T-helper 1 cell treated with Interleukin-12 subunit alpha and Interleukin-12 subunit beta and Interleukin-4 antibody, amounts not matched to agents 30 ng/mL and 1 ng/mL, for 36 hours (primary cell): ENCODE measurements at places on chromosomes 1 and 21. TPM values are rescaled to one million over a fixed set of nuclear protein-coding genes. Genes with fewer than 3 reads are reported as not detected.

The GCSAML gene
- total RNA-seq, result not detected in 2 replicates

The ANKRD45 gene
- total RNA-seq, result not detected in 2 replicates

The TP73 gene
- total RNA-seq, result 1.4 and 1.5 TPM in 2 replicates

The UTS2 gene
- not detected in 2 replicates for total RNA-seq

The CD2 gene
- total RNA-seq, result 488 and 495 TPM in 2 replicates

The LCE3E gene
- total RNA-seq, result not detected in 2 replicates

The RAB7B gene
- not detected in 2 replicates for total RNA-seq

The LUZP1 gene
- total RNA-seq, result 23.2 and 25.8 TPM in 2 replicates

The PITHD1 gene
- 57.7 and 59.2 TPM in 2 replicates for total RNA-seq

The STUM gene
- not detected in 2 replicates for total RNA-seq

The CENPF gene
- total RNA-seq, result 78.4 and 83.7 TPM in 2 replicates

The KDM1A gene
- total RNA-seq, result 51.8 and 55.7 TPM in 2 replicates

The HSD3B2 gene
- total RNA-seq, result not detected in 2 replicates

The TNFRSF1B gene
- total RNA-seq, result 300 and 315 TPM in 2 replicates

The FMO3 gene
- not detected in 2 replicates for total RNA-seq
